Activated naive CD4-positive, alpha-beta T cell treated with Interleukin-2 at 50 U/mL for 16 hours (primary cell): ENCODE measurements at places on chromosomes 11 and 22.
A peak's percentile ranks its signal among the peaks of the same experiment; 100 is the strongest.

- DNase-seq = no peak
These were observed 39.0 kb downstream of the IGLL5 start for GRCh38 chr22:22926370-22927195.

- DNase-seq = no peak
These were observed 73.5 kb upstream of the ZC3H12C start for GRCh38 chr11:110019675-110020074.

- no peak for DNase-seq
These were observed 1.4 kb downstream of the MICAL2 start for GRCh38 chr11:12111549-12112520.

- peak; percentile 80 for DNase-seq
These were observed 49.1 kb upstream of the VPREB1 start for GRCh38 chr22:22195265-22196017.

DNA sequence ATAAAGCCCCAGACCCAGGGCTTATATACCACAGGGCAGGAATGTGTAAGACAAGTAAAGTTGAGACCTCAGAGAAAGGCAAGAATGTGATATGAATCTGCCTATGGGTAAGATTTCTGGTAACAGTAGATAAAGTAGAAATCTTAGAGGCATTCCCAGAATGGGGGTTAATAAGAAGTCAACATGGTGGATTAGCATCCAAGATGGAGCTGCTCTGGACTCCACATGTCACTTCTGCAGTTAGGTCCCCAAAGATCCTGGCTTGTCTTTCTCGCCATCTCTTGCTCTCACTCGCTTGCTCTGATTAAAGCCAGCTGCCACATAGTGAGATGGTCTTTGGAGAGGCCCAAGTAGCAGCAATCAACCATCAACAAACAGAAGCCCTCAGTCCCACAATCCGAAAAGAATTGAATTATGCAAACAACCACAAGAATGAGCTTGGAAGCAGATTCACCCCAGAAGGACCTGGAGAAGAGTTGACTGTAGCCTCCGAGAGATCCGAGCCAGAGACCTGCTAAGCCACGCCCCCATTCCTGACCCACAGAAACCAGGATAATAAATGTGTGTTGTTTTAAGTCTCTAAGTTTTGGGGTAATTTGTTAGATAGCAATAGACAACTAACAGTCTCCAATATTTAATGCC lies 5.4 kb upstream of the C11orf86 start:
- no peak for DNase-seq

- DNase-seq = no peak
These were observed 4.7 kb downstream of the RIBC2 start for GRCh38 chr22:45418056-45418769.
